Smooth muscle cell of the pulmonary artery (primary cell): ENCODE measurements at places on chromosomes 5 and 9. TPM values are rescaled to one million over a fixed set of nuclear protein-coding genes. Genes with fewer than 3 reads are reported as not detected.

MZB1 gene
- total RNA-seq = not detected in 2 replicates

BTNL8 gene
- total RNA-seq = not detected in 2 replicates

SNX2 gene
- 67.8 and 73.0 TPM in 2 replicates for total RNA-seq

PCDHB3 gene
- 0.79 and 1.6 TPM in 2 replicates for total RNA-seq
